ENCODE measurements at places on chromosomes 7 and 10. TPM values are rescaled to one million over a fixed set of nuclear protein-coding genes. Genes with fewer than 3 reads are reported as not detected.

DNA sequence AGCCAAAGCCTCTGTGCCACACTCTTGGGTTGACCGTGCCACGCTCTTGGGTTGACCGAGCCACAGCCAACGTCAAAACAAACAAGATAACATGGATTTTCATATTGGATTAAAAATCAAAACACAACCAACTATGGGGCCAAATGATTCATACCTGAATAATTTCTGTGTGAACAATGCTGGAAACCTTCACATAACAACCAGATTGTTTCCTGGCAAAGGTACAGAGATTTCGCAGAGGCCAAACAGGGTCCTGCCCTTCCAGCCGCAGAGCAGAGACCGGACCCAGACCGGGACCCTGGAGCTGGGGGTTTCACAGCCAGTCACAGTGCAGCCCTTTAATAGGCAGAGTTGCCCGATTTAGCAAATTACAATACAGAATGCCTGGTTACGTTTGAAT is 40.5 kb downstream of the ITIH5 start:
- no peak for DNase-seq
- no peaks in the 10 kb centered on the region for H3K4me1 ChIP-seq
- no peaks in the 10 kb centered on the region for H3K36me3 ChIP-seq
- no peak overlapping the region for H3K27ac ChIP-seq

The FRG2B gene
- not detected for total RNA-seq

The DPYSL4 gene
- total RNA-seq, result 0.46 TPM

The CLDN15 gene
- 3.0 TPM for total RNA-seq

DNA sequence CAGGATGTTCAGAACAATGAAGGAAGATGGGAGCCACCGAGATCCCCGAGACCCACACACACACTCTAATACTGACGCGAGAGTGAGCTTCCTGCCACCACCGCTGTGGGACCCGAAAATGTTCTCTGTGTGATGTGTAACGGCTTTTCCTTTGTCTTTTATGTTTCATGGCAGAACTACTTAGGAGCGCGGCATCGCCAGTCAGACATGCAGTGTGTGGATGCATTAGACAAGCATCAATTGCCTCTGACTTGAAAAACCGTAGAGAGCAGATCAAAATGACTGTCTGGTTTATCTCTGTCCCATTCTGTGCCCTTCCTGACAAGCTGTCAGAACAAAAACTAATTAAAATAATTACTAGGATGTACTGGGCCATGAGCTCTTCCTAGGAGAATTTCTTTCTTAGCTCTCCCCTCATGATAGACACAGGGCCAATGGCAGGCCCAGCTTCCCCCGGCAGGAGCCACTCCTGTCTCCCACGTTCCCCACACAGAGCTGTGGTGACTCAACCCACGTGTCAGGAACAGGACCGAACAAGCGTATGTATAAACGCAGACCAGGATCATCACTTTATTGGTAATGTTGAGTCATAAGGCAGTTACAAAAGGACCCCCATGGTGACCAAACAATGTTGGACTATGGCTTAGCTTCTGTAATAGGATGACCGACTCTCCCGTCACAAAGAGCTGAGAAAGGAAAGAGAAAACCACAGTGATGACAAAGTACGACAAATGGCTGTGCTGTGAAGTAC is 705.0 kb downstream of the PARD3 start:
- H3K36me3 ChIP-seq, result no peaks in the 10 kb centered on the region
- no peak overlapping the region for H3K27ac ChIP-seq
- H3K4me3 ChIP-seq, result no peak overlapping the region
- H3K27me3 ChIP-seq, result no peaks in the 10 kb centered on the region
- DNase-seq, result no peak
